ENCODE measurements at places on chromosomes 5 and 9. TPM values are rescaled to one million over a fixed set of nuclear protein-coding genes. Genes with fewer than 3 reads are reported as not detected.

The SHB gene
- 24.1 TPM for total RNA-seq

The CDC20B gene
- 0.96 TPM for total RNA-seq

- DNase-seq = no peak
Observed at GRCh38 chr9:86591472-86591871, 237.3 kb upstream of the TUT7 start.

The KIF12 gene
- not detected for total RNA-seq

The RUFY1 gene
- total RNA-seq = 41.9 TPM

Data from umbilical cord (tissue), 2 donors.